T-helper 17 cell (primary cell): ENCODE measurements at places on chromosomes 5 and 9. TPM values are rescaled to one million over a fixed set of nuclear protein-coding genes. Genes with fewer than 3 reads are reported as not detected.

DNA sequence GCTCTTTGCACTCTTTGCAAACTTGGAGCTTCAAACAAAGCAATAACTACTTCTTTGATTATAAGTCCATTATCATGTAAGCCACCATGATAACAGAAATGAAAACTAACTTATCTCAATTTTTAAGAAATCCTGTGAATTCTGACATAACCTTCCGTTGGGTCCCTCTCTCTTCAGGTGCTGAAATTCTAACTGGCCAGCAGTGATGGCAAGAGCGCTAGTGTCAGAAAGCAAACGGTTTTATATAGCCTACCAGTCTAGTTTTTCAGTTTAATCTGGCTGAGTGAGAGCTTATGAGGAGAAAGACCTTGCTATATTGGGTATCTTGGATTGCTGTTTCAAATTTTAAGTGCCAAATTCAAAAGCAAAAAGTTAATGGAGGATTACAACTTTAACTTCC is 13.4 kb downstream of the NFIB start:
- peaks cover 7% of the 10 kb centered on the region for H3K36me3 ChIP-seq
- H3K27ac ChIP-seq, result no peak overlapping the region
- DNase-seq, result no peak
- peaks cover 75% of the 10 kb centered on the region for H3K27me3 ChIP-seq
- H3K4me1 ChIP-seq, result no peaks in the 10 kb centered on the region

GRCh38 chr9:91948597-91949391 is 1.2 kb downstream of the ROR2 start:
- DNase-seq, result no peak
- H3K4me1 ChIP-seq, result peaks cover 3% of the 10 kb centered on the region
- H3K4me3 ChIP-seq, result peak overlapping the region; percentile 21
- H3K36me3 ChIP-seq, result peaks cover 4% of the 10 kb centered on the region

- no peak for DNase-seq
- peaks cover 3% of the 10 kb centered on the region for H3K4me1 ChIP-seq
- H3K27me3 ChIP-seq, result no peaks in the 10 kb centered on the region
- no peak overlapping the region for H3K4me3 ChIP-seq
- H3K27ac ChIP-seq, result peak overlapping the region; percentile 67
These were observed 13.9 kb downstream of the DYNC2I2 start for GRCh38 chr9:128642675-128643245.

DNA sequence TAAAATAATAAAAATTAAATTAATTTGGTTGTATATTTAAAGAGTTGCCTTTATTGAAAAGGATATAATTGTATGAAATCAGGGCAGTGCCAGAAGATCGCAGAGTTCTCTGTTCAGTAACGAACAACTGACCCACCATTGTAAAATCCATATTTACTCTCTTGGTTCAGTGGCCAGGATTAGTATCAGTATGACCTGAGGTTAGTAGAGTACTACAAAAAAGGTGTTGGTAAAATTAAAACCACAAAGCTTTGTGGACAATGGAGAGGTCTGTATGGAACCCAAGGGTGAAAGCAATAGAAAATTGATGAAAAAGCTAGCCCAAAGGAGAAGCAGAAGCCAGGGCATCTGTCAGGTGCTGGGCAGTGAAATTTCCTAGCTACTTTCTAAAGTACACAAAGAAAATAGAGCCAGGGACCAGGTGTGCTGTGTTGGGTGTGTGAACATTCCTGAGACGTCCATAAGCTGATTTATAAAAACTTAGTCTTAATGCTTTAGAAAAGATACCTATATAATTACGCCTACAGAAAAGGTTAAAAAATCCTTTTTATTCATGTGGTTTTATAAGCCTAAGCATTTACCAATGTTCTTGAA is 159.5 kb downstream of the AOPEP start:
- H3K4me3 ChIP-seq, result no peak overlapping the region
- no peak for DNase-seq
- no peaks in the 10 kb centered on the region for H3K4me1 ChIP-seq
- no peaks in the 10 kb centered on the region for H3K27me3 ChIP-seq
- H3K27ac ChIP-seq, result no peak overlapping the region

The PCDHGA10 gene
- total RNA-seq, result 0.10 TPM

- DNase-seq, result no peak
- no peaks in the 10 kb centered on the region for H3K36me3 ChIP-seq
- no peaks in the 10 kb centered on the region for H3K4me1 ChIP-seq
- no peak overlapping the region for H3K27ac ChIP-seq
- no peak overlapping the region for H3K4me3 ChIP-seq
- H3K27me3 ChIP-seq, result peaks cover 20% of the 10 kb centered on the region
These were observed 84.7 kb upstream of the SLIT3 start for GRCh38 chr5:169385636-169386035.

GRCh38 chr5:765948-766631 is 18.4 kb downstream of the ZDHHC11B start:
- DNase-seq, result no peak
- H3K36me3 ChIP-seq, result no peaks in the 10 kb centered on the region
- no peak overlapping the region for H3K4me3 ChIP-seq
- no peaks in the 10 kb centered on the region for H3K27me3 ChIP-seq
- no peaks in the 10 kb centered on the region for H3K4me1 ChIP-seq
- no peak overlapping the region for H3K27ac ChIP-seq

The MARCHF11 gene
- not detected for total RNA-seq

The ALDH7A1 gene
- total RNA-seq, result 2.1 TPM

The SV2C gene
- 0.02 TPM for total RNA-seq

- peaks cover 4% of the 10 kb centered on the region for H3K4me1 ChIP-seq
- no peak for DNase-seq
- H3K36me3 ChIP-seq, result peaks cover 2% of the 10 kb centered on the region
- no peak overlapping the region for H3K4me3 ChIP-seq
These were observed 106.3 kb downstream of the DMXL1 start for GRCh38 chr5:119177226-119177625.

- no peak for DNase-seq
- H3K4me1 ChIP-seq, result peaks cover 37% of the 10 kb centered on the region
- H3K27me3 ChIP-seq, result peaks cover 2% of the 10 kb centered on the region
- peak overlapping the region; percentile 89 for H3K4me3 ChIP-seq
- peak overlapping the region; percentile 85 for H3K27ac ChIP-seq
- H3K36me3 ChIP-seq, result no peaks in the 10 kb centered on the region
These were observed 943 bp downstream of the CLTB start for GRCh38 chr5:176415240-176415951.

DNA sequence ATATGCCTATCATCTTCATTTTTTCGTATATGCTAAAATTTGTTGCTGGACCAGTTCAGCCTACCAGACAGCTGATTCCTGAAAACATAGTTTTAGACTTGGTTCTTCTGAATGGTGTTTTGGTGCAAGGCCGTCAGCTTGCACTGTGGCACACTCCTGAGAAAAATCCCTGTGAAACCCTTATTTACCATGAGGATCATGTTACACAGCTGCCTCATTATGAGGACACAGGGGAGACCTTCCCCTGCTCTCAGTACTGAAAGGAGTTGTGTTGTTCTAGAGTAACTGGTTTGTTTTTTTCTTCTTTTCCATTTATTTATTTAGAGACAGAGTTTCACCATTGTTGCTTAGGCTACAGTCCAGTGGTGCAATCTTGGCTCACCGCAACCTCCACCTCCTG is 37.6 kb downstream of the MAST4 start:
- H3K36me3 ChIP-seq, result peaks cover 2% of the 10 kb centered on the region
- no peak for DNase-seq
- H3K4me3 ChIP-seq, result no peak overlapping the region
- H3K27me3 ChIP-seq, result peaks cover 24% of the 10 kb centered on the region

GRCh38 chr5:80213466-80213865 is 42.4 kb downstream of the SERINC5 start:
- peak overlapping the region; percentile 90 for H3K27ac ChIP-seq
- peaks cover 66% of the 10 kb centered on the region for H3K4me1 ChIP-seq
- no peaks in the 10 kb centered on the region for H3K27me3 ChIP-seq

DNA sequence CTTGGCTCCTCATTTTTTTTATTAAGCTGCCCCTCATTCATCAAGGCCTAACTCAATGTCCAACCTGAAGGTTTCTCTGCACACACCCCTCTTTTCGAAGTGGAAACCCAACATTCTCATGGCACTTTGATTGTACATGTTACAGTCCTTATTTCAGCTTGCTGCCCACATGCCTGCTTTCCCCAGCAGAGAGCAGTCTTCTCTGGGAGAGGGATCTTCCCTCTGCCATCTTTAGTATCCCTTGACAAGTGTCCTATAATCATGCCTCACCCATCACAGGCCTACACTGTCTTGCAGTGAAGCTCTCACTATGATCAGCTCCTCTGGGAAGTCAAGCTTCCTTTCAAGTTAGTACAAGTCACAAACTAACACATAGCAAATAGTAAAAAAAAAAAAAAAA is 175.1 kb downstream of the ACER2 start:
- H3K36me3 ChIP-seq, result no peaks in the 10 kb centered on the region
- no peak for DNase-seq
- H3K27ac ChIP-seq, result no peak overlapping the region
- H3K4me3 ChIP-seq, result no peak overlapping the region
- H3K4me1 ChIP-seq, result no peaks in the 10 kb centered on the region

DNA sequence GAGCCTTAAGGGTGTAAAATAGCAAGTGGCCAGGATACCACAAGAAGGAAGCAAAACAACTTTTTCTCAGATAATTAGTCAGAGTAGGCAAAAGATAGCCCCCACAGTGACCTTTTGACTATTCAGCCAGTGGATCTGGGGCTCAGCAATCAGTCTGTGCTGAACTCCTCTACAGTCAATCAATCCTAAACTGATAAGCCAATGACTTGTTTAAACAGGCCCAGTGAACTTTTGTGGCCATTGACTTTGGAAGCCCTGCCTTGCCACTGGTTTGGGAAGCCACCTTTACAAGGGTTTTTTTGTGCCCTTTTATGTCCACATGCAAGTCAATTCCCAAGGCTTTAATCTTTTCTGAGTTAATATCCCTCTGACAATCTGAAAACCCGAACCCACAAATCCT is 1565.0 kb upstream of the WWC1 start:
- H3K27ac ChIP-seq, result no peak overlapping the region
- H3K4me1 ChIP-seq, result no peaks in the 10 kb centered on the region
- no peaks in the 10 kb centered on the region for H3K27me3 ChIP-seq
- no peaks in the 10 kb centered on the region for H3K36me3 ChIP-seq
- no peak for DNase-seq

The LHFPL2 gene
- total RNA-seq, result 4.3 TPM

DNA sequence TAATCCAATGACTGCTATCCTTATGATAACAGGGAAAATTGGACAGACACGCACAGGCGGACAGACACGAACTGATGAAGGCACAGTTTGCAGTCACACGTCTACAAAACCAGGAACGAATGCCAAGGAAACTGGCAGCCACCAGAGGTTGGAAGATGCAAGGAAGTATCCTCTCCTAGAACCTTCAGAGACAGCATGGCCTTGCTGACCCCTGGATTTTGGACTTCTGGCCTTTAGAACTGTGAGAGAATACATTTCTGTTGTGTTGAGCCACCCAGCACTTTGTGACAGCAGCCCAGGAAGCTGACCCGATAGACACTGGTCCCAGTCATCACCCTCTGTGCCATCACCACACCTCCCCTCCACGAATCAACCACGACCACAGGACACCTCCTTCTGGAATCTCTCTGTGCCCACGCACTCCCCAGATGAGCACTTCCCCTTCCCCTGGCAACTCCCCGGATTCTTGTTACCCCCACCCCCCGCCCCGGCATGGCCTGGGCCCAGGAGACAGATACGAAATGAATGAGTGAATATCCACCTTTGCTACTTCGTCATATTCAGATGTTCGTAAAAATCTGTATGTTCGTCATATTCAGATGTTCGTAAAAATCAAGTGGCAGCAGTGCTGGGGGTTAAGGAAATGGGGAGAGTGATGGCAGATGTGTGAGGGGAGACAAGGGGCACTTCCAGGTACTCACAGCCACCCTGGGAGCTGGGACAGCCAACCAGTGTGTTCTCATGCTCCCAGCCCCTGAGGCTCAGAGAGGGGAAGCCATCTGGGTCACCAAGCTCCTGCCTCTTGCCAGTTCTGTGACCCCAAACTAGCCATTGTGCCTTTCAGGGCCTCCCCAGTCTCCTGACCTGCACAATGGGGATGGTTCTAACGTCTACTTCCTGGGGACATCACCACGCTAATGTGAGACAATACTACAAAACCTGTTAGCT is 18.5 kb downstream of the GBGT1 start:
- peak overlapping the region; percentile 87 for H3K4me3 ChIP-seq
- DNase-seq, result no peak
- H3K27me3 ChIP-seq, result no peaks in the 10 kb centered on the region
- H3K4me1 ChIP-seq, result peaks cover 50% of the 10 kb centered on the region
